ENCODE measurements at places on chromosomes 12 and 14.

DNA sequence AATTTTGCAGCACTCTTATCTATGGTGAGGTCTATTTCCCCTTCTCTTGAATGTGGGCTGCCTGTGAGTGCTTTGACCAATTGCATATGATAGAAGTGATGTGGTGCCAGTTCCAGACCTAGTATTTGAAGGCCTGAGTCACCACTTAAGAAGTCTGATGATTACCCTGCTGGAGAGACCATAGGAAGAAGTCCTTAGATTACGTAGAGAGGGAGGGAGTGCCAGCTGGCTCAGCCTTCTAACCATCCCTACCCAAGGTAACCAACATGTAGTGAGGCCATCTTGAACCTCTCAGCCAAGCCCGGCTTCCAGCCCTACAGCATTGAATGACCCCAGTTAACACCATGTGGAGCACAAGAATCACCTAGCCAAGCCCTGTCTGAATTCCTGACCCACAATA is 166.9 kb downstream of the NELL2 start:
- DNase-seq: no peak

GRCh38 chr12:94862421-94862820 is 141.1 kb downstream of the NDUFA12 start:
- DNase-seq: no peak

DNA sequence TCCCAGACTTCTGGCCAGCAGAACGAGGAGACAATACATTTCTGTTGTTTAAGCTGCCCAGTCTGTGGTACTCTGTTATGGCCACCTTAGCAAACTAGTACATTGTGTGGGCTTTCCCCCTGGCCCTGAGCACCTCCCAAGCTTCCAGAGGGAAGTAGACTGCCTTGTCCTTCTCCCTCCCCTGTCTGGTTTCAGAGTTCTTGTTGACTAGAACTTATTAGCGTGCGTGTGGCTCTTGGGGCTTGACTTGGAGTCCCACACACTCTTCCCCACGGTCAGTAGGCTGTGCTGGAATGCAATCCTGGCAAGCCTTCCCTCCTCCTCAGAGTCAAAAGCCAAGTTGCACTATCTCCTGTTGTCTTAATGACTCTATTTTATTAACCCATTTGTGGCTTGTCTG is 27.7 kb downstream of the FBLN5 start:
- no peak for DNase-seq

GRCh38 chr14:92564344-92565039 is 50.9 kb downstream of the RIN3 start:
- DNase-seq: no peak

DNA sequence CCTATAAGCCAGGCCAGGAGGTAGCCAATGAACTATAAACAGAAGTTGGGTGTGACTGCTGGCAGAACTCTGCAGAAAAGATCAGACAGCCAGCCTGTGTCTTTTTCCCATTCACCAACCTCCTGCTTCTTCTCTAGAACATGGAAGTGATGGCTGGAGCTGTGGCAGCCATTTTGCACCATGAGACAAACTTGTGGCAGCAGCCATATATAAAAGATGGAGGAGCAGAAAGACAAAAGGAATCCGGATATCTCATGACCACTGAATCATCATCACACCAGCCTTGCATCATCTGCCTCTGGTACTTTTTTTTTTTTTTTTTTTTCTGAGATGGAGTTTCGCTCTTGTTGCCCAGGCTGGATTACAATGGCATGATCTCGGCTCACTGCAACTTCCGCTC is 8.7 kb downstream of the BEGAIN start:
- DNase-seq: no peak

Data from activated naive CD4-positive, alpha-beta T cell treated with anti-CD3 and anti-CD28 coated beads, Interleukin-2, amount 50 U/mL, for 72 hours (primary cell).